T-helper 9 cell (primary cell): ENCODE measurements at places on chromosomes 13 and 19.

DNA sequence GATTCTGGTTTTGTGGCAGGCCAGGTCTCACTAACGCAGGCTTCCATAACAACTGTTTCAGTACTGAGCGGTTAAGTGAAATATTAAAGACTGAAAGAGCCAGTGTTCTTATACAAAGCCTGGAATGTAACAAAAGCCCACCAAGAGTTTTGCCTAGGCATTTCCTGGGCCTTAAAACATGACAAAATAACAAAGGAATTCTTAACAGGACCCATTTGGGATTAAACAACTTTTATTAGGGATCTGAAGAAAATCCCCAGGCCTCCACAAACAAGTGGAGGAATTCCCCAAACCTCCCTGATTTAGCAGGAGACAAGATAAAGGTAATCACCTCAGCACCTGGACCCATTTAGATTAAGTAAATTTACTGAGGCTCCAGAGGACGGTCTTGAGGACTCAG lies 799.7 kb upstream of the SPRY2 start:
- no peak for DNase-seq

- DNase-seq: no peak
These were observed 11.1 kb downstream of the PPP5C start for GRCh38 chr19:46357846-46358583.

GRCh38 chr13:51910508-51910907 lies 48.7 kb downstream of the CCDC70 start:
- DNase-seq: no peak

DNA sequence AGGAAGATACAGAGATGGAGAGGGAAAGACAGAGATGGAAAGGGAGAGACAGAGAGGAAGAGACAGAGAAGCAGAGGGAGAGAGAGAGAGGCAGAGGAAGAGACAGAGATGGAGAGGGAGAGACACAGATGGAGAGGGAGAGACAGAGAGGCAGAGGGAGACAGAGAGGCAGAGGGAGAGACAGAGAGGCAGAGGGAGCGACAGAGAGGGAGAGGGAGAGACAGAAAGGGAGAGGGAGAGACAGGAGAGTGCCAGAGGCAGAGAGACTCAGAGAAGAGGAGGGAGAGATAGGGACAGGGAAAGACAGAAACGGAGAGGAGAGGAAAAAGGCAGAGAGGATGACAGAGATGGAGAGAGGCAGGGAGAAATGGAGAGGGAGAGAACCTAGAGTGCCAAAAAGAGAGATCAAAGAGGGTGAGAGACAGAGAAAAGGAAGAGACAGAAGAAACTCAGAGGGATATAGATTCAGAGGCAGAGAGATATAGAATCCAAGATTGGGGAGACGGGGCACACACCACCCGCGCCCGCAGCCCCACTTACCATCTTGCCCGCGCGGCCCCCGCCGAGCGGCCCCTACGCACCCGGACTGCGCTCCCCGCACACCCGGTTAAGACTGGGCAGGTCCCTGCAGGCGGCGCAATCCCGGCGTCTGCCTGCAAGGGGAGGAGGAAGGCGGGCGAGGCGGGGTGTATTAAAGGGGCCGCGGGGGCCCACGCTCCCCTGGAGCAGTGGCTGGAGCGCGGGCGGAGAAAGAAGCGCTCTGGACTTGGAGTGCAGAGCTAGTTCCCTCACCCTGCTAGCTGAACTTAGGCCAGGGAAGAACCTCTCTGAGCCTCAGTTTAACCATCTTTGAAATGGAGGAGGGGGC lies 10.7 kb downstream of the TM6SF2 start:
- no peak for DNase-seq

DNA sequence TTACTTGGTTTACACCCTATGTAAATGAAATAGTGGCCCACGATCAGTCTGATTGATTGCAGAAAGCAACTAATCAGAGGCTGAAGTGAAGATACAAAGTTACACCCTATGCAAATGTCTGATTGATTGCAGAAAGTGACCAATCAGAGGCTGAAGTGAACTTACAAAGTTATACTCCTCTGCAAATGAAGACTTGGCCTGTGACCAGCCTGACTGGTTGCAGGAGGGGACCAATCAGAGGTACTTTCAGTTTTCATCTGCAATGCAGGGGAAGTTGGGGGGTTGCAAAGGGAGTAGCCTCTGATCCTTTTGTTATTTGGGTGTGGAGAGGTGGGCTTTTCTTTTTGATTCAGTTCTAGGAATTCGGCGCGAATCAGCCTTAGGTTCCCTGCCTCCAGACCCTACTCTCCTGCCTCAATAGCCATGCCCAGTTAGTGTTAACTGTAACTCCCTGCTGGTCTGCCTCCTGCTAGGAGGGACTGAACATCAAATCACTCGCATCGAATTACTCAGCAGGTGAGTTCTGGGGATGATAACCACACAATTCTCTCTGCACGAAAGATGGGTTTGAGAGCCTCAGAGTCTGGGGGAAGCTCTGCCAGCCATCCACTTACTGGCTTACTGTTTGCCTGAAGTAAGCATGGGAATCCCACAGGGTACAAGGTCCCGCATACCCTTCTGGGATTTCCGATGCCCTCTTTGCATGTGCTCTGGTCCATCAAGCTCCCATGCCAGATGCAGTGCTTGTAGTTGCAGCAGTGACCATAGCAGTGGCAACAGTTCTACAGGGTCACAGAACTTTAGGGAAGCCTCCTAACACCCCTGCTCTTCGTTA lies 7.5 kb downstream of the ARL11 start:
- DNase-seq: no peak

DNA sequence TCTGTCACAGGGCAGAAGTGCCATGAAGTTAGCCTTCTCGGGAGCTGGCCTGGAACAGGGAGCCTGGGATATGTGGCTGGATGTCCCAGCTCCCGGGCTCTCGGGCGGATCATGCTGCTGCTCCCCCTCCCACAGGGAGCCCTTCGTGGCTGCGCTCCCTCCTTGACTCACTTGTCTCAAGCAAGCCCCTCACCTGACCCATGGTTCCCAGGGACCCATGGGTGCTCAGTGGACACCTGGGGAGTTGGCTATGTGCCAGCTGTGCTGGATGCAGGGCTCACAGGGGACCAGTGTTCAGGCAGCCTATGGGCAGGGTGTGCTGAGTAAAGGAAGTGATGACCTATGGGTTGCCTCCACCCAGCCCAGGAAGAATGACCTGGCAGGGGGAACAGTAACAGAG lies 213.1 kb upstream of the SGCG start:
- no peak for DNase-seq

DNA sequence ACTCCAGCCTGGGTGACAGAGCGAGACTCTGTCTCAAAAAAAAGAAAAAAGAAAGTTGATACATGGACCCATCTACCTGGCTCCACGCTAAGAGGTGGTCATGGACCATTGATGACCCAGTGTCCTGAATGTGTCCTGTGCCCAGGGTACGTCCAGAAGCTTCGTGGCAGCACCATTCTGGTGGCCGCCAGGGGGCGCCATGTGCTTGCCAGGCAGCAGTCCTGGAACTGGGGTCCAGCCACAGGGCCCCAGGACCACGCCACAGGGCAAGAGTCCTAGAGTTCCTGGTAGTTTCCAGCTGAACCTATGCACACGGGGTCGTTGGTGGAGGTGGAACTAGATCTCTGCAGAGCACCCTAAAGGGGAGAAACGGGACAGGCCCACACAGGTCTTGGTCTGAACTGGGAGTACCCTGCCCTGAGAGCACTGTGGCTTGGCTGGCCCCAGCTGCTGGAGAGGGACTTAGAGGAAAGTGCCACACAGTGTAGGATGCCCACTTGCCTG lies 19.9 kb upstream of the FBXO27 start:
- DNase-seq: peak; percentile 70

DNA sequence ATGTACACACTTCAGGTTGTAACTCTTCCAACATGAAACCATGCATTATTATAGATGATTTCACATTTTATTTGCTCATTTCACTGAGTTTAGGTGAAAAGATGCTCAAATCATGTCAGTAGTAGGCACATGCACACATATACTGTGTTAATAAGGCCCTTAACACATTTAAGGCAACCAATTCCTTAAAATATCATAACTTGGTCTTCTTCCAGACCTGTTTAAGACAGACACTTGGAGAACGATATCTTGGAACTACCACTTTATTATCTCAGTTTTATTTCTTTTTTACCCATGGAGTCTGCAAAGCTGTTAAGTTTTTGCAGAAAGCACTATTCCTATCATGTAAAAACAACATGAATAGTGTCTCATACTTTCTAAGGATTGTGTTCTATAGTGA lies 395.2 kb upstream of the MIR17HG start:
- no peak for DNase-seq

DNA sequence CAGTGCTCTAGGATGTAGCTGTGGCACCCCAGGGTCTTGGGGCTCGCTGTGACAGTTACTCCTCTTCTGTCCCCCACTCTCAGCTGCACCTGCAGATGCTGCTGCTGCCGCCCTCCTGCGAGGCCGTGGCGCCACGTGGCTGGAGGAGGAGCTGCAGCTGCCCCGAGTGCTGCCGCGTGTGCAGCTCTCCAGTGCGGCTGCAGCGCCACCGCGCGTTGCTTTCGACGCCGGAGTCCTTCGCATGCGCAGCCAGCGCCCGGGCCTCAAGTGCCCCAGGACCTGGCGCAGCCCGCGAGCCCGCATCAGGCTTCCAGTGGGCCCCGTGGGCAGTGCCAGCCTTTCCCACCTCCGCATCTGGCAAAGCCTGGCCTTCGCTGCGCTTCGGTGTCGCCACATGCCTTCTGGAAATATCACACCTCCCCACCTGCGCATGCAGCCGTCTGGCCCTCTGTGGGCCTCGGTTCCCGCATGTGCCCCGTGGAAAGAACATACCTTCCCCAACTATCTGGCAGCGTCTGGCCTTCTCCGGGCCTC lies 692 bp upstream of the ZNF580 start:
- peak; percentile 54 for DNase-seq

- DNase-seq: no peak
These were observed 574 bp downstream of the ZNF227 start for GRCh38 chr19:44212866-44213346.

GRCh38 chr13:97238432-97238831 lies 16.3 kb downstream of the MBNL2 start:
- DNase-seq: no peak

DNA sequence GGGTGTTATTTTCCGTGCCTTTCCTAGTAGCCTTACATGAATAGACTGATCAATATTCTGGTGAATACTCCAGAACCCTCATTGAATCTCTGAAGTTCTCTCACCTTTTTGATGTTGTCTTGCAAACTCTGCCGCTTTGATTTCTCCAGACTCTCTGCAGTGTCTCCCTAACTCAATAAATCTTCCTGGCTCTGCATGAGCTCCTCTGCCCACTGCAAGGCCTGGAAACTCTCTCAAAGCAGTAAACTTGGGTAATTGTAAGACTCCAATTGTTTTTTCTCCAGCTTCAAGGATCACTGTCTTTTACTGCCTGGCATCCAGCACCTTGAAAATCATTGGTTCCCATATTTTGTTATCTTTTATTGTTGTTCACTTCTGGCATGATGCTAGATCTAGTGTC lies 198.4 kb downstream of the GPC5 start:
- DNase-seq: no peak

DNA sequence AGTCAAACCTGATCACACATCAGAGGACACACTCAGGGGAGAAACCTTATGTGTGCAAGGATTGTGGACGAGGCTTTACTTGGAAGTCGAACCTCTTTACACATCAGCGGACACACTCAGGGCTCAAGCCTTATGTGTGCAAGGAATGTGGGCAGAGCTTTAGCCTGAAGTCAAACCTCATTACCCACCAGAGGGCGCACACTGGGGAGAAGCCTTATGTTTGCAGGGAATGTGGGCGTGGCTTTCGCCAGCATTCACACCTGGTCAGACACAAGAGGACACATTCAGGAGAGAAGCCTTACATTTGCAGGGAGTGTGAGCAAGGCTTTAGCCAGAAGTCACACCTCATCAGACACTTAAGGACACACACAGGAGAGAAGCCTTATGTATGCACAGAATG lies 8.2 kb upstream of the ZNF527 start:
- no peak for DNase-seq

DNA sequence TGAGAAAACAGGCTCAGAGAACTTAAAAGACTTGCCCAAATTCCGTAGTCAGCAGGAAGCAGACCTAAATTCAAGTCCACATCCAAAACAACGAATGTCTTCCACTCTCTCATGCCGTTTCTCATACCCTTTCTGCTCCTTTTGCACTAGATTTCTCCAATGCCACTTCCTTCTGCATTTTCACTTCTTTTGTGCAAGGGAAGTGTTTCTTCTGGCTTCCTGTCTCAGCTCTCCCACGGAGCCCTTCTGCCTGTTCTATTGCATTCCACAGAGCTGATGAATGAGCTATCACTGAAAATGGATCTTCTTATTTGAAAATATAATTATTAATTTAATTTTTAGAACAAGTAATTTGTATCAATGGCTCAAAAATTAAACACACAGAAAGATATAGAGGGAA lies 56.1 kb upstream of the STK24 start:
- DNase-seq: no peak

DNA sequence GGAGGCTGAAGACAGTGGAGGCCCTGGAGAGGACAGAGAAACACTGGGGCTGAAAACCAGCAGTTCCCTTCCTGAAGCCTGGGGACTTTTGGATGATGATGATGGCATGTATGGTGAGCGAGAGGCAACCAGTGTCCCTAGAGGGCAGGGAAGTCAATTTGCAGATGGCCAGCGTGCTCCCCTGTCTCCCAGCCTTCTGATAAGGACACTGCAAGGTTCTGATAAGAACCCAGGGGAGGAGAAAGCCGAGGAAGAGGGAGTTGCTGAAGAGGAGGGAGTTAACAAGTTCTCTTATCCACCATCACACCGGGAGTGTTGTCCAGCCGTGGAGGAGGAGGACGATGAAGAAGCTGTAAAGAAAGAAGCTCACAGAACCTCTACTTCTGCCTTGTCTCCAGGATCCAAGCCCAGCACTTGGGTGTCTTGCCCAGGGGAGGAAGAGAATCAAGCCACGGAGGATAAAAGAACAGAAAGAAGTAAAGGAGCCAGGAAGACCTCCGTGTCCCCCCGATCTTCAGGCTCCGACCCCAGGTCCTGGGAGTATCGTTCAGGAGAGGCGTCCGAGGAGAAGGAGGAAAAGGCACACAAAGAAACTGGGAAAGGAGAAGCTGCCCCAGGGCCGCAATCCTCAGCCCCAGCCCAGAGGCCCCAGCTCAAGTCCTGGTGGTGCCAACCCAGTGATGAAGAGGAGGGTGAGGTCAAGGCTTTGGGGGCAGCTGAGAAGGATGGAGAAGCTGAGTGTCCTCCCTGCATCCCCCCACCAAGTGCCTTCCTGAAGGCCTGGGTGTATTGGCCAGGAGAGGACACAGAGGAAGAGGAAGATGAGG lies 1.5 kb downstream of the PPP1R15A start:
- no peak for DNase-seq

DNA sequence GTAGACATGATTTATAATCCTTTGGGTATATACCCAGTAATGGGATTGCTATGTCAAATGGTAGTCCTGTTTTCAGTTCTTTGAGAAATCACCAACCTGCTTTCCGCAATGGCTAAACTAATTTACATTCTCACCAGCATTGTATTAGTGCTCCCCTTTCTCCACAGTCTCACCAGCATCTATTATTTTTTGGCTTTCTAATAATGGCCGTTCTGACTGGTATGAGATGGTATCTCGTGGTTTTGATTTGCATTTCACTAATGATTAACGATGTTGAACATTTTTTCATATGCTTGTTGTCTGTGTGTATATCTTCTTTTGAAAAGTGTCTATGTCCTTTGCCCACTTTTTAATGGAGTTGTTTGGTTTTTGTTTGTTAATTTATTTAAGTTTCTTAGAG lies 165.1 kb downstream of the PDS5B start:
- DNase-seq: no peak

GRCh38 chr13:20370815-20371421 lies 138.8 kb upstream of the GJB6 start:
- no peak for DNase-seq

- no peak for DNase-seq
These were observed 390.8 kb downstream of the FOXO1 start for GRCh38 chr13:40275636-40276035.
